ENCODE measurements at places on chromosomes 16 and 17.
A peak's percentile ranks its signal among the peaks of the same experiment; 100 is the strongest.

GRCh38 chr16:56625943-56626654 is 518 bp downstream of the MT1E start:
- DNase-seq, result no peak

GRCh38 chr16:55489956-55490265 is 10.9 kb downstream of the MMP2 start:
- DNase-seq, result no peak

DNA sequence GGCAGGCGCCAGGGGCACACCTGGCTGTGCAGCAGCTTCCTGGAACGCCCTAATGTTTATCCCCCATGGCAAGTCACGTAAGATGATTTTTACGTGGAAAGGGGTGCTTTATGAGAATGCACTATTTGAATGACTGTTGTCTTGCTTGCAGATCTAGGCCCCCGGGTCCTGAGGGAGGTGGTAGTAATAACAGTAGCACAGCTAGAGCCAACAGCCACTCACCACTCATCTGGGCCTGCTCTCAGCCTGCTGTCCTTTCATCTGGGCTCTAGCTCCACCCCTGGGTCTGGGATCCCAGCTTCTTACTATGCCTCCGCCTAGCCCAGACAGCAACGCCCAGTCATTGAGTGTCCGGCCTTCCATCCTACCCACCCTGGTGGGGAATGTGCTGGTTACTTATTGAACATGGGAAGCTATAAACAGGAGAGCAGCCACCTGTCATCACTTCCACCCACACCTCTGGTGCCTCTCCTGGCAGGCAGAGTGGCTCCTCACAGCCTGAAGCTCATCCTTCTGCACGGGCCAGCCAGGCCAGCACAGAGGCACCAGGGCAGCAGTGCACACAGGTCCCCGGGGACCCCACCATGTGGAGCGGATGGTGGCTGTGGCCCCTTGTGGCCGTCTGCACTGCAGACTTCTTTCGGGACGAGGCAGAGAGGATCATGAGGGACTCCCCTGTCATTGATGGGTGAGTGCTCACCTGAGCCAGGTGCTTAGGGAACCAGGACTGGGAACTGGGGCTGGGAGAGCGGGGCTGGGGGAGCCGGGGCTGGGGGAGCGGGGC is 16.6 kb downstream of the DPEP1 start:
- no peak for DNase-seq

- peak; percentile 42 for DNase-seq
These were observed 56.2 kb downstream of the PRMT7 start for GRCh38 chr16:68367030-68367429.

- no peak for DNase-seq
These were observed 11.1 kb upstream of the CD300LD start for GRCh38 chr17:74603037-74603635.

- no peak for DNase-seq
These were observed 7.0 kb downstream of the NOS2 start for GRCh38 chr17:27793168-27793905.

Data from hematopoietic multipotent progenitor cell treated with erythropoietin and hydrocortisone succinate and interleukin-3 and kit ligand, for 8 days (in vitro differentiated cells).